ENCODE measurements at places on chromosomes 5 and 9.
A peak's percentile ranks its signal among the peaks of the same experiment; 100 is the strongest.

DNA sequence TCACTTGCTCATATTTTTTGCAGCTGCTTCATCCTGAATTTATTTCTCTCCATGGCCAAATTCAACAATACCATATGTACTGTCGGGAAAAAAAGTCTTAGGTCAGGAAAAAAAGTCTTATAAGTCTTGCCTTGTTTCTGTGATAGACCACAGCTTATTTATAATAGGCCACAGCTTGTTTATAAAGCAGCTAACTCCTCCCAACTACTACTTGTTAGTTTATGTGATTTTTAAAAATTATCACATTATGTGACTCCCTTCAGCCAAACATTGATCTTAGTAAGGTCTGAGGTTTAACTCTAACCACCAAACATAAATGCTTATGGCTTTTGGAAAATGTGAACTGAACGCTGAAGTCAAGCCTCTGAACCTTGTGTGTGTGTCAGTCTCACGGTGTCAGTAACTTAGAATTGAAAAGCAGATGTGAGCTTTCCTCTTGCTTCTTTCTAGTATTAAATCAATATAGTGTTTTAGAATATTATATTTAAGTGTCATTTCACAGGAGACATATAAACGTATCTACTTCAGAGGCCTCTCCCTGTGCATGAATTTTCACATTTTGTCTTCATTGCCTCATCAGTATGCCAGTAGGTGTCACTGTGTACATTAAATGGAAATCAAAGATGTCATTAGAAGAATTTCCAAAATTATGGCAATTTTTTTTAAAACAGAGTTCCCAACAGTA is 51.3 kb downstream of the SNX24 start:
- DNase-seq: peak; percentile 27

- DNase-seq: no peak
Observed at GRCh38 chr5:142320851-142321560, 3.8 kb downstream of the SPRY4 start.

- no peak for DNase-seq
Observed at GRCh38 chr9:137488327-137488653, 29.2 kb upstream of the NSMF start.

DNA sequence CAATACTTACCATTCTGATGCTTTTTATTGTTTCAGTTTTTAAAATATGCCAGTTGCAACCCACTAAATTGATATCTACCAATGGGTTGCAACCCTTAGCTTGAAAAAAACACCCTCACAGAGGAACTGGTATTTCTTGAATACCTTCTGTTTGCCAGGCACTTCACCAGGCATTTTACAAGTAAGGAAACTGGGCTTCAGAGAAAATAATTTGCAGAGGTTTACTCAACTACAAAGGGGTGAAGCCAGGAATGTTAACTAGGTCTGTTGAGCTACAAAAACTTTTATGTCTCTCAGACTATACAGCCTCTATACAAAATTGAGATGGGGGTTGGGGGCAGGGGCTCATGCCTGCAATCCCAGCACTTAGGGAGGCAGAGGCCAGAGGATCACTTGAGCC is 65.0 kb downstream of the STX17 start:
- no peak for DNase-seq

DNA sequence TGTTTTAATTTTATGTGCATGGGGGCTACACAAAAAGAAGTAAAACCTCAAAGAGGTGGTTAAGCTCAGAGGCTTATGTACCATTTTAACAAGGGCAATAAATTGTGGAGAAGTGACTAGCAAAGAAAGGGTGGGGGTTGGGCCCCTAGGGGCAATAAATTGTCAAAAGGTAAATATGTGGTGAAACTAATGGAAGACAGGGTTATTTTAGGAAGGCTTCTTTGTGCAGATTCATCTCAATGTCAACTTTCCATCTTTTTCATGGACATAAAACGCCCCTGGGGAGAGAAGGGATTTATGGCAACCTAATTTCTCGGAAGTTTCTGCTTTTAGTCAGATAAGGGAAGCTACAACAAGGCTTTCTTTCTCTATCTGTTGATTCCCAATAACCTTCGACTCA is 42.5 kb upstream of the GOLM1 start:
- DNase-seq: peak; percentile 3

DNA sequence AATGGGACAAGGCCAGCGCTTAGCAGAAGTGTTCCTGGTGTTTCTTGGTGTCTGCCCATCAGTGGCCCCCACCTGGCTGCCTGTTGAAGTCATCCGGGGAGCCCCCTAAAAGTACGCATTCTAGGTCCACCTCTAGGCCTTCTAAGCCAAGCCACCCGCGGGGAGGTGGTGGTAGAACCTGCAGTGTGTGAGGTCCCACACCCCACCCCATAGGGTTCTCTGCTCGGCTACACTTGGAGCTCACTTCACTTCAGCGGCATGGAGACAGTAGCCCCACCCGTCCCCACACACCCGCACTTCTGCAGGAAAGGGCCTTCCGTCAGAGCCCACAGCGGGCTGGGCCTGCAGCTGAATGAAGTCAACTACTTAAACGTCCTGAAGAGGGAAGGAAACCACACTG is 29.6 kb upstream of the FCN2 start:
- no peak for DNase-seq

- DNase-seq: no peak
Observed at GRCh38 chr9:105693435-105694189, 729 bp upstream of the TMEM38B start.

DNA sequence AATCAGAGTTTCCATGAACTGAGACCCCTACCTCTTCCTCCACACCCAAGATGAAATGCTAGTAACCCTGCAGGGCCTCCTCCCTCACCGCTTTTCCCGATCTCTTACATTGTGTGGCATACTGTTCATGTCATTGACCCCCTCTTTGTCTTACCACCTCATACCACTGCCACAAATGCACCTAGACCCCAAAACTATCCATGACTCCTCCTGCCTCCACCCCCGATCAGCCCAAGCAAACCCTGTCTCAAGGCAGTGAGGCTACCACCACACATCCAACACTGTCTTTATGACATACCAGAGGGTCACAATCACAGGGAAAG is 55.7 kb downstream of the PLAC8L1 start:
- DNase-seq: no peak

GRCh38 chr9:80285326-80285725 is 713.6 kb downstream of the TLE4 start:
- DNase-seq: peak; percentile 1

DNA sequence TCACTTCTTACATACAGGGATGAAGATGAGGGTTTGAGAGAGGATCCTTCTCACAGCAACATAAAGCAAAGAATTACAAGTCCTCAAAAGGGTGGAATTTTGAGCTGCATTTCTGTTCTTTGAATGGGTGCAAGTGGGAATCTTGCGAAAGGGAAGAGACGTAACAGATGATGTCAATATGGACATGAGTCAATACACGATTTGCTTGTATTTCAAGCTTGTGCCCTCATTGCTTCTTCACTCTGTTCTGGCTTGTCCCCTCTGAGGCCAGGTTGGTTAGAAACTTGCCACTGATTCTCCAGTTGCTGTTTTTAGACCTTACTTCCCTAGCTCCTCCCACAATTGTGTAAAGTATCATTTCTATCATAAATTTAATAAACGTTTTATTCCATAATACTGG is 104.8 kb upstream of the CLINT1 start:
- no peak for DNase-seq

GRCh38 chr5:127076315-127077129 is 3.2 kb upstream of the C5orf63 start:
- peak; percentile 31 for DNase-seq

DNA sequence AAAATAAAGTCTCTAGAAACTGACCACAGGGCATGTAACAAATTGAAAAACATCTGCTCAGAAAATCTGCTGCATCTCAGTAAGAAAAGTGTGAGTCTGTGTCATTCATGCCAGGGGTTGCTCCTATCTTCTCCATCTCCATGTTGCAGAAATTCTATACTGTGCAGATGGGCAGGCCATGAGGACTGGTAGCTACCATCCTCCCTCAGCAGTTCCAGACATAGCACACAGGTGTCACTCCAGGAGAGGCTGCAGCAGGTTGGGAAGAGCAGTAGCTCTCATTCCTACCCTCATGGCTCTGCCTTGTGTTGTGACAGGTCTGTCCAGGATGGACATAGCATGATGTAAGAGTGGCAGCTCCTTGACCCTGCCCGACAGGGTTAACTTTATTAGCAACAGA is 173.4 kb downstream of the NDUFS4 start:
- DNase-seq: no peak

Measured in fibroblast of skin of right quadriceps (primary cell).